Stimulated activated CD4-positive, alpha-beta T cell treated with anti-CD3 and anti-CD28 coated beads, Interleukin-1b, Interleukin-23, amount 100 ng/mL, for 24 hours (primary cell): ENCODE measurements at places on chromosomes 2 and 18.

- no peak for DNase-seq
These were observed 23.9 kb downstream of the CALCRL start for GRCh38 chr2:187424146-187424545.

- no peak for DNase-seq
These were observed 54.6 kb downstream of the INHBB start for GRCh38 chr2:120400551-120400950.

GRCh38 chr2:223082706-223083105 lies 30.7 kb downstream of the KCNE4 start:
- DNase-seq, result no peak

GRCh38 chr2:66699416-66699792 lies 264.5 kb downstream of the MEIS1 start:
- no peak for DNase-seq

GRCh38 chr2:108447947-108448677 lies 894 bp upstream of the GCC2 start:
- no peak for DNase-seq

DNA sequence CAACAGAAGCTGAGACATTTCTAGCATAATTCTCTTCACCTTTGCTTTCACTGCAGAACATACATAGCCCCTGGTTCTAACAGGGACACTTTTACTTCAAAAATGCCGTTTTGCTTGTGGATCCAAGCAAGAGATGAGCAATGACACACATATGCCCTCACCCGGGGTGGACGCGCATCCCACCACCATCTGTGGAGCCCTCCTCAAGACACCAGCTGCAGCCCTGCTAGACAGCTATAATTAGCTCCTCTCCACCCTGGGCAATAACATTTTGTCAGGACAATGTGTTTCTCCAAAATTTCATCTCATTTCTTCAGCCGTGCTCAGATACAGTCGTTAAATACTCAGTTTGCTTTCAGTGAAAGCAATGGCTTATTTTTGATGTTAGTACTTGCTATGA lies 368.7 kb upstream of the RAB6C start:
- no peak for DNase-seq

- DNase-seq, result no peak
These were observed 61.6 kb upstream of the CXCR4 start for GRCh38 chr2:136179602-136179975.

DNA sequence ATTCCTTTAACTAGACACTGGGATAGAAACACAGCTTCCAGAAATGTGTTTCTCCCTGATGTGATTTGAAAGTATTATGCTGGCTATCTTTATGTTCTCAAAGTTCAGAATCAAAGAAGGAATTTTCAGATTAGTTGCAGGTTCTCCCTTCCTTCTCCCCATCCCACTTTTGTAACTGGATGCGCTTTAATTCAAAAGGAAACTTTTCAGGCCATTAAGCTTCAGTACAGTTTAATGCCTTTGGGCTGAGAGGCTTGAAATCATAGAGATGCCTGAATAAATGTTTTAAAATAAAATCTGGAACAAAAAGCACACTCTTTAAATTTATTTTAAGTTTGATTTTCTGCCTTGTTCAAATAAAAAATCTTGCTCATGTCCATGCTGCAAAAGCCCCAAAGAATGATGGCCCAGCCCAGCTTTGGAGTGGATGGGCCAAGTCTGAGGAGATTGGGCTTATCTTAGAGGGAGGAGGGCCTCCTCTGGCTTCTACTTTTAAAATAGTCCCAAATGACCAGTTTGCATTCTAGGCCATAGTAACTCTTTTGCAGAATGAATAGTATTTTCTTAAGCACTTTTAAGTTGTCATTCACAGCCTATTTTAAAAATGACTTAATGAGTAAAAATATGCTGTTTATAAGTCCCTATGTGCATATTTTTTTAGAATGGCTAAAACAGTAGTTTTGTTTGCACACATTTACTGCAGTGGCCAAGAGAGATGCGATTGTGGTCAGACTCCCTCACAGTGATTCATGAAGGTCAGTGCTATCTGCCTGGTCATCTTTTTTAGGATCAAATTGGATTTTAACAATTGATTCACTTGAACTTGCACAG lies 129.2 kb downstream of the MTX2 start:
- no peak for DNase-seq
